Effector CD4-positive, alpha-beta T cell (primary cell): ENCODE measurements at places on chromosomes 12 and 14.

GRCh38 chr12:32025906-32026305, 66.7 kb downstream of the RESF1 start:
- DNase-seq: no peak

- DNase-seq: no peak
These were observed 58.5 kb downstream of the SLC4A8 start for GRCh38 chr12:51482929-51483697.

DNA sequence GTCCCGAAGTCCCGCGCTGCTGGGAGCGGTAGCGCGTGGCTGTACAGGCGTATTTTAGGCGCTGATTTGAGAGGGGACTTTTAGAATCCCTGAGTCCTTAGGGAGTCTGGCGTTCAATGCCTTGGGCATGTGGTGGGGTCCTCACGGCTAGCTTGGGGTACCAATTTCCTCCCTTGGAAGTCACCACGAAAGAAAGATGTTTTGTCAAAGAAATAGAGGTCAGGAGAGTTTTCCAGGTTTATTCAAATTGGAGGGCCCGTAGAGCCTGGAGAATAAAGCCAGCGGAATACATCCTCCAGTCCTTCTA, 63.9 kb downstream of the KLHL28 start:
- no peak for DNase-seq

GRCh38 chr14:69285661-69286255, 25.8 kb downstream of the GALNT16 start:
- DNase-seq: no peak

GRCh38 chr12:45887544-45887943, 102.8 kb downstream of the SCAF11 start:
- DNase-seq: no peak

GRCh38 chr14:62592877-62593276, 452.4 kb downstream of the KCNH5 start:
- no peak for DNase-seq

- no peak for DNase-seq
These were observed 222.7 kb upstream of the PLXNC1 start for GRCh38 chr12:93925585-93926205.

DNA sequence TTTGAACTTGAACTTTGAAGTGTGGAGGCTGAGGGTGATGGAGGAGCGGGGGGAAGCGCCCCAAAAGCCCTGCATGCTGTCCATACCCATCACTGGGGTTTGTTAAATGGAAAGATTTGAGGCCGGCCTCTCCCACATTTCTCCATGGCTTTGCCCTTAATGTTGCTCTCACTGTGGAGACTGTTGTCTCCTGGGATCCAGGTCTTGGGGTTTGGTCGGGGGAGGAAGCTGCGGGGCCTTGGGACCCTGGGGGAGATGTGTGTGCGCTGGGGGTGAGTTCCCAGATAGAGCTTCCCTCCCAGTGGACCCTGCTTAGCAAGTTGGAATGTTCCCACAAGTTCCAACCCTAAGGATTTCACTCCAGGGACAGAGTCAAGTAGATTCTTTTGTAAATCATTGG, 28.0 kb upstream of the LRTM2 start:
- DNase-seq: no peak

DNA sequence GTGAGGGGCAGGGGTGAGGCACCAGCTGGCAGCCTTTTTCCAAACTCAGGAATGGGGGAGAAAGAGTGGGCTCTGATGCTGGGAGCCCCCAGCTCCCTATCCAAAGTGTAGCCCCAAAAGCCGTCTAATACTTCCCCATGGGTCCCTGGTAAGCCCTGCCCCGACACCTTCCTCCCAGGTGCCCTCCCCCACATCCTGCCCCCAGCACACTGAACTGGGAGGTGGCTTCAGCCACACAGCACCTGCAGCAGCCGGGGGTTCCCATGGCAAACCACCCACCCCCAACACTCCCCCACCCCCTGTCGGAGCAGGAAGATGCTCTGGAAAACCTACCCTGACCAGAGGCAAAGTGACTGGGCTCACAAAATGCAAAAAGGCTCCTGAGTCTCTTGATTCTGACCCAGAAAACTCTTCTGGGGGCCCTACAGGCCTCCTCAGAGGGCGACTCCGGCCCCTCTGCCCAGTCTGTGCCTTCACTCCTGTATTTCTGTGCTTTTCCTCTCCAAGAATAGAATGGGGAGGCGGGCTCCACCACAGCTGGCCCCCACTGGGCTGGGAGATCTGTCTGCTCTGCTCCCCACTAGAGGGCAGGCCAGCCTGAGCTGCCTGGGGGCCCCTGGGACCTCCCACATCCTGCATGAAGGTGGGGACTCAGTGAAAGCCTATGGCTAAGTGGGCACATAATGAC, 81.6 kb downstream of the ITPK1 start:
- peak; percentile 23 for DNase-seq

- DNase-seq: no peak
These were observed 45.4 kb upstream of the NR2C1 start for GRCh38 chr12:95118788-95119179.

- DNase-seq: no peak
These were observed 239.3 kb downstream of the ALG10B start for GRCh38 chr12:38555620-38556591.

- no peak for DNase-seq
These were observed 46.4 kb downstream of the PPM1H start for GRCh38 chr12:62888454-62889110.

- DNase-seq: no peak
These were observed 311.2 kb downstream of the DUSP6 start for GRCh38 chr12:89041078-89041477.

DNA sequence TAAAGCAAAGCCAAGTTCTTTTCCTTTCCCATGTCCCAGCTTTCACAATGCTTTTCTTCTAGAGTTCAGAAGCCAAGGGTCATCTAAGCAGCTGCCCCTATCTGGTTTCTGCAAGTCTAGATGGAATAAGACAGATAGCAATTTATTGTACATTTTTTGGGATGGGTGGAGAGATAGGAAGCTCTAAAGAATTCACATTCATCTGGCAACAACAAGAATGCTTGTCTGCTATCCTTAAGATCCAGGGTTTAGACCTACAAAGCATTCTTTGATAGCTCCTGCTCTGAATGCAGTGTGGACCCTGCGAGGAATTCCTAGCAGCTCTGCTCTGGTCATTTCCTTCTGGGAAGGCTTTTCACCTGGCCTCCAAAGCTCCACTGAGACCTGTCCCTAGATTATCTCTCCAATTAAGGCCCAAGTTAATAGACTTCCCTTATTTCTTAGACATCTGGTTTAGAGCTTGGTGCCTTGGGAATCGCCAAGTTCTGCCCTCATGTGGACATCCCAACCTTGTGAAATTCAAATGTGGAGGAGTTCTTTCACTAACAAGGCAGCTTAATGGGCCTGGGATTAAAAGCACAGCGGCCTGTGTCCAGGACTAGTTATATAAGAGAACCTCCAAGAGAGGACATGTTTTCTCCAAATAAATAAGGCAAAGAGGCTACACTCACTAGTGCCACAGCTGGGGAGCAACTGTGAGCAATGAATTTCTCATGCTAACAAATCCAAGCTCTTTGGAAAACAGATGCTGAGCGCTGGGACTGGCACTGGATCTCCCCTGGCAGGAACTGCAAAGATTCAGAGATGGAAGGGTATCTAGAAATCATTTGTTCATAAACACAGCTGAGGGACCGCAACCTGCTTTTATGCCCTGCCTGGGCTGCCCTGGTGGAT, 384.5 kb upstream of the DDHD1 start:
- no peak for DNase-seq

- DNase-seq: no peak
These were observed 108.3 kb upstream of the CPSF6 start for GRCh38 chr12:69131077-69131476.

DNA sequence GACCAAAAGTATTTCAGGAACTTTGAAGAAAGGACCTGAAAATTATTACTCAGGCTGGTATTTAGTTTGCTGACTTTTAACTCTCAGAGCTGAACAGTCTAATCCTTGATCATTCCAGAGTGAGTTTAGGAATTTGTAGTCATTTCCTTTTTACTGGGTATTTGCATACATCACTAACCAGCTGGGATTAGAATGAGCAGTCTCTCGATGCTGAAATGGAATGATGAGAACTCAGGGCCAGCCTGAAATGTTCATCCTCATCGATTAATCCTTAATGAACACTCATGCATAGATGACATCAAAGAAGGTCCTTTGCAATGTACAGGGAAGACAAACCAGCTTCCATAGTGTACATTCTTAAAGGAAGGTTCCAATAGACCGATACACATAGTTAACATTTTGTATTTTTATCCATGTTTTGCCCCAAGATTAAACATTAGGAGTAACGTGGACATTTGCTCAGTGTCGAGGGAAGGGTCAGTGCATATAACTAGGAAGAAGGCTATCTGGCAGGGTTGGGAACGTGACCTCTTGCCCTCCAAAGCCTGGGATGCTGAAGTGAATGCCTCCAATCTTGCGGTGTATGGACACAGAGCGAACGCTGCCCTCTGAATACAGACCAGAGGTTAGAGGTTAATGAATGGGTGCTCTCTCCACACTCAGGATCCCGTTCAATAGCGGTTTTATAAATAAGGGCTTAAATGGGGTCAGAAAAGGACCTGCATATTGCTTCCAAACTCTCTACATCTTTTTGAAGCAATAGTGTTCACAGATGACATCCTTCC, 14.5 kb downstream of the FBXL14 start:
- no peak for DNase-seq

DNA sequence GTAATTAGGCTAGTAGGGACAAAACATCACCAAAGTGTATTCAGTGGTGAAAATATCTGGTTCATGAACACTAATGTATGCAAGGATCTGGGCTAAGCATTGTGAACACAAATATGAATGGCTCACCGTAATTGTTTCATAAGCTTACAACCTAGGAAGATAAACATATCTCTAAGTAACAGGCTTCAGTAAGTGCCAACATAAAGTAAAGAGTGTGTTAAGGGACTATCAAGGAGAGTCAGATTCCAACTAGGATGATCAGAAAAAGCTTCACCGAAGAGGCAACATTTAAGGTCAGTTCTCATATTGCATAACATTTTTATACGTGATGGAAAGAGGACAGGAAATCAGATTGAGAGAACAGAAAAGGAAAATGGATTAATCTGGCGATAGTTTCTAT, 29.4 kb downstream of the ABCC9 start:
- no peak for DNase-seq

DNA sequence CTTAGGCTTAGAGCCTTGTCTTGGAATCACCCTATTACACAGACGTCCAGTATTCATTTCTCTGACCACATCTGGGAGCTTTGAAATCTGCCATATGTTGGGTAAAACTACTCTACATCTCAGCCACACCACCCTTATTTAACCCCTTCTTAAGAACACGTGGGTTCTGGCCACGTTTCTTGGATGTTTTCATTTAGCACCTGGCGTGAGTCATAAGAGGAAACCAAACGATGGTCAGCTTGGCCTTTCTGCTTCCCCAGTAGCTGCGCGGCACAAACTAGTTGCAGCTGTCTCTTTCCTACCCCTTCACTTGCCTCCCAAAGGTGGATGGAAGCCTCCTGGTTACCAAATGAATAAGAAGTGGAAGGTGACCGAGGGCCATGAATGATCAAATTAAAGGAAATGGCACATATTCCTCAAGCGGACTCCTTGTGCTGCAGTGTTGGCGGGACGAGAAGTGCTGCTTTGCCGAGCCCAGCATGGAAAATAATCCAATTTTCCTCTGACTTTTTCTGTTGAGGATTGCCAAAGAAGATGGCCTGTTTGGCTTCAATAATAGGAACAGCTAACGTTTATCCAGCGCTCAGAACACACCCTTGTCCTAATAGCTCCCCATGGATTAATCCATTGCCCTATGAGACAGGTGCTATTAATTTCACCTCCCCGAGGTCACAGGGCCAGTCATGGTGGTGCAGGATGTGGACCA, 154.1 kb downstream of the ZNF664 start:
- DNase-seq: no peak

- no peak for DNase-seq
These were observed 78.4 kb upstream of the PARP11 start for GRCh38 chr12:3951380-3952135.

DNA sequence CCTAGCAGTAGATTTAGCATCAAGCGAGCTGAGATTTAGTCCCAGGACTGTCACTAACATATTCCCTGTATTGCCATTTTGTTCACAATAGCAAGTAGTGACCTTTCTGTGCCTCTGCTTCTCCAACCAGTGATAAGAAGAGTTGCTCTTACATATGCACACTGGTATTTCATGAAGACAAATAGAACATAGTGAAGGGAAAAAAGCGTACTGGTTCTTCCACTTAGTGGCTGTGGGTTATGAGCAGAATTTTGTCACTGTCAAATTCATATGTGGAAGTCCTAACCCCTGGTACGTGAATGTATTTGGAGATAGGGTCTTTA, 12.3 kb upstream of the PPFIBP1 start:
- no peak for DNase-seq
